ENCODE measurements at places on chromosomes 1 and 21.

- no peak for DNase-seq
- no peak overlapping the region for H3K4me3 ChIP-seq
- no peaks in the 10 kb centered on the region for H3K27me3 ChIP-seq
- no peaks in the 10 kb centered on the region for H3K36me3 ChIP-seq
Measured at GRCh38 chr1:116123837-116124533, 12.8 kb downstream of the MAB21L3 start.

DNA sequence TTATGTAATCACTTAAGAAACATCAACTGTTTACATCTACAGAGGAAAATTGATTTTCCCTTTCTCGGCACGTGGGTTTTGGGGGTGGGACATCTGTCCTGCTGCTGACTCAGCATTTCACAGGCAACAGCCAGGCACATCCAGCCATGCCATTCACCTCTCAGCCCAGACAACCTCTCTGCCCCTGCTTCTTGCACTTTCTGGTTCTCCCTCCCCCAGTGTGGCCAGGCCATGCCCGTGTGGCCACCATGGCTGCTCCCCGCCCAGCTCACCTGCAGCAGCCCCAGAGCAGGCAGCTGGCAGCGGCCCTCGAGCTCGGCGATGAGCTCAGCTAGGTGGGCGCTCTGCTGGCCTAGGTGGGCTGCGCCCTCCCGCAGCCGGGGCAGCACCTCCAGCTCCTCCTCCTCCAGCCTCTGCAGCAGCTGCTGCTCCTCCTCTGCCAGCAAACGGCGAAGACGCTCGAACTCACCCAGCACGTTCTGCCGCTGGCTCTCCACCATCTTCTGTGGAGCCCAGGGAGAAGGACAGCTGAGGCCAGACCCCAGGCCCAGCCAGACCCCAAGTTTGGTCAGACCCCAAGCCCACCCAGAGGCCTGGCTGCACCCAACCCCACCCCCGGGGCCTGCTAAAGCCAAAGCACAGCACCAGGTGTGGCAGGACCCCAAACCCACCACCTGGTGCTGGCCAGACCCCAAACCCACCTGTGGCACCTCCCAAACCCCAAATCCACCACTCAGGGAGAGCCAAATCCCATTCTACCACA lies 5.8 kb downstream of the TRIM11 start:
- no peak overlapping the region for H3K27ac ChIP-seq
- H3K4me3 ChIP-seq: no peak overlapping the region
- peaks cover 27% of the 10 kb centered on the region for H3K4me1 ChIP-seq
- H3K27me3 ChIP-seq: no peaks in the 10 kb centered on the region
- DNase-seq: no peak

- H3K36me3 ChIP-seq: no peaks in the 10 kb centered on the region
- H3K27me3 ChIP-seq: no peaks in the 10 kb centered on the region
- H3K27ac ChIP-seq: no peak overlapping the region
- DNase-seq: no peak
- no peaks in the 10 kb centered on the region for H3K4me1 ChIP-seq
Measured at GRCh38 chr1:98898940-98899339, 105.7 kb downstream of the PLPPR5 start.

DNA sequence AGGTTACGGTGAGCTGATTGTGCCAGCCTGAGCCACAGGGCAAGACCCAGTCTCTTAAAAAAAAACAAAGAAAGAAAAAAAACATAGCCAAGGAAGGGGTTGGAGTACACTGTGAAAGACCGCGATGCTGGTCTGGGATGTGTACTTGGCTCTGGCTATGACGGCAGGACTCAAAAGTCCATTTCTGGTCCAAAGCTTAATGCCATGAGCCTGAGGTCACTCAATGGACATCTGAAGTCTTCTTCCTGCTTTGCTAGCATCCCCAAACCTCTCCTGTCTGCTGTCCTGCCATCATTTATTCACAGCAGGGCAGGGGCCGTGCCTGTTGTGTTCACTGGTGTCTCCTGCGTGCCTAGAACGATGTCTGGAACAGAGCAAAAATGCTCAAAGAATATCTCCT lies 1.5 kb upstream of the ARHGEF10L start:
- H3K27me3 ChIP-seq: peaks cover 21% of the 10 kb centered on the region
- no peak for DNase-seq
- no peak overlapping the region for H3K4me3 ChIP-seq
- no peak overlapping the region for H3K27ac ChIP-seq

DNA sequence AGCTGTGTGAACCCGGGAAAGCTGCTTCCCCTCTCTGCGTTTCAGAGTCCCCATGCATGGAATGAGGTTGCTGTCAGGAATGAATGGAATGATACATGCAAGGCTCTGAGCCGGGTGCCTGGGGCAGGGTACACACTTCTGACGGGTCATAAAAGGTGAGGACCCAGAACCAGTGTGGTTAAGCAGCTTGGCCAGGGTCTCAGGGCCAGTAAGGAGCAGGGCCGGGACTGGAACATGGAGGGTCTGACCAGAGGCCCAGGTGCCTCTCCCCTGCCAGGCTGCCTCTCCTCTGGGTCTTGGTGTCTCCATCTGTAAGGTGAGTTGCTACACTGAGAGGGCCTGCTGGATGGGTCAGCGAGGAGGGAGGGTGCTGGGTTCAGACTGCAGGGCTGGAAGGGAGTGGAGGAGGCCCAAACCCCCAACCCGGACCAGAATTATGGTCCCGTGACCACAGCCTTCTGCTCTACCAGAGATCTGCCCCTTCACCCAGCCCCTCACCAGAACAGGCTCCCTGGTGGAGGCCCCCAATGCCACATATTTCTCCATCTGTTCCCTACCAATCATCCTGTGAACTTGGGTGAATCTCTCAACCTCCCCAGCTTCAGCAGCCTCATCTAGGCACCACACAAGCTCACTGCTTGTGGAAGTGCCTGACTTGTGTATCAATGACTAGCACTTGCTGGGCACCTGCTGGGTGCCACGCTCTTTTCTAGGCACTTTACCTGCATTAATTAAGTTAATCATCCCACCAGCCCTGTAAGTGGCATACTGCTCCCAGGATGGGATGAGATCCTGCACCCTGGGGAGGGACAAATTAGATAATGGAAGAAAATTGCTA lies 16.2 kb upstream of the LRP8 start:
- H3K36me3 ChIP-seq: no peaks in the 10 kb centered on the region
- no peaks in the 10 kb centered on the region for H3K4me1 ChIP-seq
- H3K27ac ChIP-seq: no peak overlapping the region
- H3K4me3 ChIP-seq: no peak overlapping the region
- H3K27me3 ChIP-seq: no peaks in the 10 kb centered on the region

- no peak overlapping the region for H3K27ac ChIP-seq
- H3K4me1 ChIP-seq: no peaks in the 10 kb centered on the region
- no peaks in the 10 kb centered on the region for H3K36me3 ChIP-seq
- no peak overlapping the region for H3K4me3 ChIP-seq
Measured at GRCh38 chr1:111422546-111423391, 4.8 kb downstream of the OVGP1 start.

DNA sequence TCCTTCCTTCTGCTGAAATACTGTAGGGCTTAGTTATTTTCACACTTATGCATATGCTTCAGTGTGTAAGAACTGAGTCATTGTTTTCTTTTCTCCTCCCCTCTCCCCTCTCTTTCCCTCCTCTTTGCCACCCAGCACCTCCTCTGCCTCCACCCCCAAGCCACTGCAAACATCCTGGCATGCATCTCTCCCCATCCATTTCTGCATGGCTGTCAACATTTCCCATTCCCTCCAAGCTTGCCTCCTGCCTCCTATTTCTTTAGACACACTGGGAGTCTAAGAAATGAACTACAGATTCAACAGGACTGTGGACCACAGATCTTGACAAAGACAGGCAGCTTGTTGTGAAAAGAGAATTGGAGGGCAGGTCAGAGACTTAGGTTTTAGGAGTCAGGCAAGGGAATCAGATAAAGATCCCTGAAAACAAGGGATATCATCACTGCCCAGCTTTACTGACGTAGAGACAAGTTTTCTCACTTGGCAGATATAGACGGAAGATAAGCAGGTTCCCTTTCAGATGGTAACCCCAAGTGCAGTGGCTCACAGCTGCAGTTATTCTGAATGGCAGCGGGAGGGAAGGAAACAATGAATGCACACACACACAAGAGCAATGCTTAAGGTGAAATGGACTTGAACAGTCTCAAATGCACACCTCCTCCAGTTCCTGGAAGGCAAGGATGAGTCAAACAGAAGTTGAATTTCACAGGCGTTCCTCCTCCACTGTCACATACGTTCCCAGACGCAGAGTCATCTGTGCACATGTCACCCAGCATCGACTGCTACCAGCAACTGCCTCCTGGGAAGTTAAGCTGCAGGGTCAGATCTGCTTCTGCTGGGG lies 56.1 kb downstream of the HIVEP3 start:
- no peaks in the 10 kb centered on the region for H3K27me3 ChIP-seq
- H3K36me3 ChIP-seq: no peaks in the 10 kb centered on the region
- peaks cover 25% of the 10 kb centered on the region for H3K4me1 ChIP-seq
- H3K4me3 ChIP-seq: no peak overlapping the region
- no peak overlapping the region for H3K27ac ChIP-seq

- H3K36me3 ChIP-seq: no peaks in the 10 kb centered on the region
- H3K4me3 ChIP-seq: no peak overlapping the region
- no peak overlapping the region for H3K27ac ChIP-seq
- H3K27me3 ChIP-seq: peaks cover 7% of the 10 kb centered on the region
- H3K4me1 ChIP-seq: no peaks in the 10 kb centered on the region
Measured at GRCh38 chr1:220521778-220522177, 6.2 kb upstream of the MARK1 start.

DNA sequence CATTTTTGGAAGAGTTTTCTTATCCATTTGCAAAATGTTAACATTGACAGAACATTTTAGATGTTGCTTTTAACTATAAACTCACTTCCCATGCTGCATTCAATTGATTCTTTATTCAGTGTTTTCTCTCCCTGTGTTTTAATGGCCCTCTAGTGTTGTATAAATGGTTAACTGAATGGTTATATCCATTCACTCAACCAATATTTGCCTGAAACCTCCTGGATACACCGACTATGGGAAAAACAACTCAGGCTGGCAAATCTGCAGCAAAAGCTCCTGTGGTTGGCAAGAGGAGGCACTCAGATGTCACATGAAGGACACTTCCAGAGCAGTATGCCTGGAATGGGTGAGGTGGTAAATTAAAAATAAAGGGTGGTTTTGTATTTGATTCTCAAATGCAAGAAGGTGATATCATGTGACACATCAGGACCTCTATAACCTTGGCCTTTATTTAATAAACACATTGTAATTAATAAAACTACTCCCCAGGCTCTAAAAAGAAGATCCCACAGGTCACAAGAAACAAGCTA lies 107.6 kb downstream of the BCAR3 start:
- no peak overlapping the region for H3K27ac ChIP-seq
- no peaks in the 10 kb centered on the region for H3K4me1 ChIP-seq
- H3K4me3 ChIP-seq: no peak overlapping the region
- DNase-seq: no peak
- peaks cover 78% of the 10 kb centered on the region for H3K36me3 ChIP-seq
- no peaks in the 10 kb centered on the region for H3K27me3 ChIP-seq

- H3K36me3 ChIP-seq: peaks cover 16% of the 10 kb centered on the region
- H3K27me3 ChIP-seq: no peaks in the 10 kb centered on the region
- no peak overlapping the region for H3K4me3 ChIP-seq
- no peaks in the 10 kb centered on the region for H3K4me1 ChIP-seq
- no peak overlapping the region for H3K27ac ChIP-seq
Measured at GRCh38 chr1:85656948-85657347, 51.3 kb downstream of the ZNHIT6 start.

- DNase-seq: peak; percentile 77
- H3K4me1 ChIP-seq: peaks cover 34% of the 10 kb centered on the region
- H3K27ac ChIP-seq: peak overlapping the region; percentile 8
- H3K4me3 ChIP-seq: no peak overlapping the region
Measured at GRCh38 chr1:8197493-8198282, 120.2 kb upstream of the SLC45A1 start.

DNA sequence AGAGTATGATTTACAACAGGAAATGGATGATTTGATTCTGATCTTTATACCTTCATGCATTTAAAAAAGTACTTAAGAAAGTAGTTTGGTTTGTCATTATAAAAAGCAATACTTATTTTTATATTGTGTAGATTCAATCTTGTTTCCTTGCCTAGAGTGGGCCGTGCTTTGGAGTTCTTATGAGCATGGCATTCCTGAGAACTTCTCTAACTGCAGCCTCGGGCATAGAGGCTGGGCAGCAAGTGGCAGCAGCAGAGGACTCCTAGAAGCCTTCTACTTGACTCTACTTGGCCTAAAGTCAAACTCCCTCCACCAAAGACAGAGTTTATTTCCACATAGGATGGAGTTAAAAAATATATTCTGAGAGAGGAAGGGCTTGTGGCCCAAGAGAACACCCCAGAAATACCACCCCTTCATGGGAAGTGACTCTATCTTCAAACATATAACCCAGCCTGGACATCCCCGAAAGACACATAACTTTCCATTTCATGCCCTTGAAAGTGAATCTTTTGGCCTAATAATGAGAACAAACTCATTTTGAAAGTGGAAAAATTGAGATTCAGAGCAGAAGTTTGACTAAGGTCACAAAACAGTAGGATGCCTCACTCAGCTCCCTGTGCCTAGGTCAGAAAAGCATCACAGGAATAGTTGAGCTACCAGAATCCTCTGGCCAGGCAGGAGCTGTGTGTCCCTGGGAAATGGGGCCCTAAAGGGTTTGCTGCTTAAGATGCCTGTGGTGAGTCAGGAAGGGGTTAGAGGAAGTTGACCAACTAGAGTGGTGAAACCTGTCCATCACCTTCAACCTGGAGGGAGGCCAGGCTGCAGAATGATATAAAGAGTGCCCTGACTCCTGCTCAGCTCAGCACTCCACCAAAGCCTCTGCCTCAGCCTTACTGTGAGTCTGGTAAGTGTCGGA lies at the start of gene IVL:
IVL (plus strand) TSS at position 861 of the 916 bp plus-strand sequence. CDS start 1,252 bp downstream, outside the sequence.
- H3K27ac ChIP-seq: no peak within 1 kb of the TSS
- H3K4me3 ChIP-seq: no peak within 1 kb of the TSS

- no peak overlapping the region for H3K27ac ChIP-seq
- no peak overlapping the region for H3K4me3 ChIP-seq
- no peak for DNase-seq
- H3K36me3 ChIP-seq: no peaks in the 10 kb centered on the region
- H3K27me3 ChIP-seq: no peaks in the 10 kb centered on the region
Measured at GRCh38 chr1:55654750-55655149, 439.6 kb upstream of the USP24 start.

- H3K27ac ChIP-seq: no peak overlapping the region
- H3K4me3 ChIP-seq: no peak overlapping the region
- H3K36me3 ChIP-seq: no peaks in the 10 kb centered on the region
- DNase-seq: no peak
- H3K4me1 ChIP-seq: no peaks in the 10 kb centered on the region
Measured at GRCh38 chr1:36506276-36506920, 23.7 kb upstream of the CSF3R start.

- DNase-seq: no peak
- no peaks in the 10 kb centered on the region for H3K27me3 ChIP-seq
- H3K4me1 ChIP-seq: peaks cover 9% of the 10 kb centered on the region
Measured at GRCh38 chr1:235105051-235106043, 23.3 kb downstream of the TOMM20 start.

Data from lower lobe of right lung (tissue), 2 donors.